ENCODE measurements at places on chromosomes 5 and 9.

- DNase-seq, result no peak
Measured at GRCh38 chr9:99261923-99262322, 39.8 kb downstream of the SEC61B start.

GRCh38 chr5:26329562-26330189, 708.7 kb downstream of the CDH9 start:
- DNase-seq, result peak; percentile 7

GRCh38 chr5:178587763-178588611, 2.2 kb downstream of the COL23A1 start:
- DNase-seq, result no peak

DNA sequence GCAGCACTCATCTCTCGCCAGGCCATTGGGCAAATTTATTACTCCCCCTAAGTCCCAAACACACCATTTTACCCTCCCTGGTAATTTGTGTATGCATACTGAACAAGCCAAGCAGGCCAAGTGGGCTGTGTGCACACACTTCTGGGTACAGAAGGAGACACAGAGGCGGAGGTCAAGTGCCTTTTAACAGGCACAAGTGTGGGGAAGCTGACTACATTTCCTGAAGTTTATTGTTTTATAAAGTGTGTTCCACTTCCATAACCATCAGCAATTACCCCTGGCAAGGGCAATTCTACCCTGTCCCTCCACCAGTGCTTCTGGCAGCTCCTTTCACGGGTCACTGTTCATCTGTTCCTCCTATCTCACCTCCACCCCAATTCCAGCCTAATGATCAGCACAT, 93.9 kb downstream of the SETX start:
- DNase-seq, result no peak

DNA sequence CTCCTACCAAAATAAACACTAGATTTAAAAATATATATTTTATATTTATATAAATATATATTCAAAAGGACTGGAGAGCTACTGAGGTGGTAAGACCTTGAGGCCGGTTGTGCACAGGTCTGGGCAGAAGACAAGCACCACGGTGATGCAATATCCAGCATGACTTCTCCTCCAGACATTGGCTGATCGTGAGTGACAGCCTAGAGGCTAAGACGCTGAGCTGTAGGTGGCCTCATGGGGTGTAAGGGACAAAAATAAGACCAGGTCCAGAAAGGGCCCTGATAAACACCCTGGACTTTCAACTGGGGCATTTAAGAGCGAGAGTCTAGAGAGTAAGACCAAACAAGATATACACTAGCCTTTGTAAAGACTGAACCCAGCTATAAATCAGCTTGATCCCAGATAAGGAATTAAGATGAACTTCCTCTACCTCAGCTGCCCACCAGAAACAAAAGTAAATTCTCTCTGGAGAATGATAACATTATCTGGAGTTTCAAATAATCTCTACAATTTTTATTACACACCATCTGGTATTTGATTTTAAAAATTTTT, 14.2 kb upstream of the C5orf47 start:
- DNase-seq, result no peak

DNA sequence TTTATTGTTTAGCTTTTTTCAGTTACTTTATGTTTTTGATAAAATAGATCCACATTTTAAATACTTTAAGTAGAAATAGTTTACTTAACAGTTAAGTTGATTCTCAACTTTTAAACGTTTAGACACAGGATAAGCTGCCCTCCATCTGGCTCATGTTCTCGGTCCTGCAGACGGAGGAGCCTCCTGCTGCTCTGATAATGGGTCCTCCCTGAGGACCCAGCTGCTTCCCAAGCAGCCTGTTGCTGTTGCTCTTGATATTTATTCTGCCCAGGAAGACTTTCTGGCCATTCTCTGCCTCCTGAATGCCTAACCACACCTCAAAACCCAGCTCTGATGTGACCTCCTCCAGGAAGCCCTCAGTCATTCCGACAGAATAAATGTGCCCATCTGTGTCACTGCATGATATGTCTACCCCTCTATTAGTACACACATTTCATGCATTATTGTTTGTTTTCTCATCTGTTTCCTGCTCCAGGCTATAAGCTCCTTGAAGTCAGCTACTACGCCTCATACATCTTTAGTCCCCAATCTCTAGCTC, 267.2 kb upstream of the MSX2 start:
- no peak for DNase-seq

DNA sequence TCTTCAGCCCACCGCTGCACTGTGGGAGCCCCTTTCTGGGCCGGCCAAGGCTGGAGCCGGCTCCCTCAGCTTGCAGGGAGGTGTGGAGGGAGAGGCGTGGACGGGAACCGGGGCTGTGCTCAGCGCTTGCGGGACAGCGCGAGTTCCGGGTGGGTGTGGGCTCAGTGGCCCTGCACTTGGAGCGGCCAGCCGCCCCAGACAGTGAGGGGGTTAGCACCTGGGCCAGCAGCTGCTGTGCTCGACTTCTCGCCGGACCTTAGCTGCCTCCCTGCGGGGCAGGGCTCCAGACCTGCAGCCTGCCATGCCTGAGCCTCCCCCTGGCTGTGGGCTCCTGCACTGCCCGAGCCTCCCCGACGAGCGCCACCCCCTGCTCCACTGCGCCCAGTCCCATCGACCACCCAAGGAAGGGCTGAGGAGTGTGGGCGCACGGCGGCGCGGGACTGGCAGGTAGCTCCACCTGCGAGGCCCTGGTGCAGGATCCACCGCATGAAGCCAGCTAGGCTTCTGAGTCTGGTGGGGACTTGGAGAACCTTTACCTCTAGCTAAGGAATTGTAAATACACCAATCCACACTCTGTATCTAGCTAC, 92.9 kb upstream of the MAST4 start:
- DNase-seq, result no peak

DNA sequence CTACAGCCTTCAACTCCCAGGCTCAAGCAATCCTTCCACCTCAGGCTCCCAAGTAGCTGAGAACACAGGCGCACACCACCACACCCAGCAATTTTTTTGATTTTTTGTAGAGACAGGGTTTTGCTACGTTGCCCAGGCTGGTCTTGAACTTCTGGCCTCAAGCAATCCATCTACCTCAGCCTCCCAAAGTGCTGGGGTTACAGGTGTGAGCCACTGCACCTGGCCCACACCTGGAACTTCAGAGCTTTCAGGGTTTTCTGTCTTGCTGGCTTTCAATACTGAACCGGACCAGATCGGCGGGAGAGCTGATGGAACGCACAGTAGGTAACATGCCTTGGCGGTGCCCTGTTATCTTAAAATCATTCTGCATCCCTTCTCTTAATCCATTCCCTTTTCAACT, 30.8 kb downstream of the IPPK start:
- no peak for DNase-seq

DNA sequence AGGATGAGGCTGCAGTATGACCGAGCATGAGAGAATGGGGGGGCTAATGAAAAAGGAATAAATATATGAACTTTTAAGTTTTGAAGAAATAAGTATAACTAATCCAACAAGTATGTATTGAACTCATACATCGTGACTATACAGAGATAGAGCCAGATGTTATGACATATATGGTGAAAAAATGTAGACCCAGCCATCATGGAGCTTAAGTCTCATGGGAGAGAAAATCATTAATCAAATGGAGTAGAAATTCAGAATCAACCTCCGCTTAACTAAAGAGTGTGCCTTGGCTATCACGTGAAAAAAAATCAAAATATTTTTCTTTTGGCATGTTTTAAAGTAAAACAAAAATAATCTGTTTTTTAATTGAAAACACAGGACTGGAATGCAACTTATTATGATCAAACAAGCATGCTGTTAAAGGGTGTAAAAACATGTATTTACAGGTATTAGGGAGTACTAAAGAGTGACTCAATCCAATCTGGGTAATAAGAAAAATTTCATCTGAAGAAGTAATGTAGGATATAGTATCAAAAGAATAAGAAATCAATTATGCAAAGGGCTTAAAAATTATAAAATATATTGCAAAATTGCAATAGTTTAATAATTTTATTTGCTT, 868.5 kb upstream of the NUDT12 start:
- no peak for DNase-seq

- DNase-seq, result no peak
Measured at GRCh38 chr5:161431963-161432362, 114.6 kb downstream of the GABRB2 start.

GRCh38 chr5:109482748-109483147, 73.0 kb upstream of the PJA2 start:
- no peak for DNase-seq

- no peak for DNase-seq
Measured at GRCh38 chr5:135876146-135876545, 19.5 kb downstream of the IL9 start.

- no peak for DNase-seq
Measured at GRCh38 chr5:159187719-159188118, 21.6 kb downstream of the RNF145 start.

DNA sequence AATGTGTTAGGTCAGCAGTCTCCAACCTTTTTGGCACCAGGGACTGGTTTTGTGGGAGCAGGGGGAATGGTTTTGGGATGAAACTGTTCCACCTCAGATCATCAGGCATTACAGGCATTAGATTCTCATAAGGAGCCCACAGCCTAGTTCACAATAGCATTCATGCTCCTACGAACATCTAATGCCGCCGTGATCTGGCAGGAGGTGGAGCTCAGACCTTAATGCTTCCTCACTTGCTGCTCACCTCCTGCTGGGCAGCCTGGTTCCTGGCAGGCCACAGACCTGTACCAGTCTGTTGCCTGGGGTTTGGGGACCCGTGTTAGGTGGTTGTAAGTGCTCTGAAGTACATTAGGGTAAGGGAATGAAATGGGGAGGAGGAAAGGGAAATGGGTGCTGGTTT, 9.7 kb upstream of the CTNNA1 start:
- no peak for DNase-seq

DNA sequence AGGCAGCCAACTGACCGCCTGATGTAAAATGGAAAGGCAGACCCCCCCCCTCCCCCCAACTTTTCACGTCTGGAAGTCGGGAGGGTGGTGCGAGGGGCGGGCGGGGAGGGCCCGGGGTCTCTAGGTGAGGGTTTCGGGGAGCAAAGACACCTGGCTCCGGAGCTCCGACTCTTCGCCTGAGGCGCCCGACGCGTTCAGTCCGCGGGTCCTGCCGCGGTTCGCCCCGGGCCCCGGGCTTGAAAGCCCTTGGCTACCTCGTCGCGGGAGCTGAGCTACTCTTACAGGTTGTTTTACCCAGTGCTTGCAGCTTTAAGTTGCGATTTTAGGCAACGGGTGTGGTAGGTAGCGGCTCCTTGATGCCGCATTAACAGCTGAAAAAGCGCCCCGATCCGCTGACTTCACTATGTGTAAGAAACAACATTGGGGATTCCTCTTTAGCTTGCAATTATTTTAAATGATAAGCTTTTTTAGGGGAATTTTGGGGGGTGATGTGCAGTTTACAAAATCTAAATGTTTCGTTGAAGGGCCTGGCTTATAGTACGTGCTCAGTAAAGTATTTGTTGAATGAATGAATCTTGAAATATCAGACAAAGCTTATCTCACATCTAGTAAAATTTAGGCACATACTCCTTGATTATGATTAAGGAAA, 722 bp downstream of the CDC42SE2 start:
- peak; percentile 44 for DNase-seq

GRCh38 chr5:121976979-121977378, 15.2 kb downstream of the SRFBP1 start:
- no peak for DNase-seq

DNA sequence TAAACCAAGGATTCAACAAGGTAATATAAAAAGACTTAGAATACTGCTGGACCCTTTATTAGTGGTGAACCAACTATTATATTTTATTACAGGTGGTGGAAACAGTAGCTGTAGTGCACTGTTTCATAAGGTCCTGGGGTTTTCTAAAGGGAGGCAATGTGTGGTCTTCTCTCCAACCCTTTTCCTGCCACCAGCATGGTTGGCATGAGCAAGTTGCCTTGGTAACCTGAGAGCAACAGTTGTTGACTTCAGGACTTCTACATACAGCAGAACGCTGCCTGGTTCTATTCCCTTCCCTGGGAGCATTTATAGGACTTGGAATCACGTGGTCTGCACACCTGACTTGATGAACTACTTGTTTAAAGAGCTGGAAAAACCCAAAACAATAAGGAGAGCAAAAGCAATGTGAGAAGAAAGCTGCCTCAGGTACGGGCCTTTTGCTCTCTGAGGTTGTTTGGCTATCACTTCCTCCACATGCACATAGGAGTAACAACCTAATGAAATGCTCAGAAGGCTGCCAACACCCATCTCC, 81.1 kb upstream of the RAI14 start:
- no peak for DNase-seq

GRCh38 chr9:91776409-91777291, 173.4 kb downstream of the ROR2 start:
- DNase-seq, result no peak

DNA sequence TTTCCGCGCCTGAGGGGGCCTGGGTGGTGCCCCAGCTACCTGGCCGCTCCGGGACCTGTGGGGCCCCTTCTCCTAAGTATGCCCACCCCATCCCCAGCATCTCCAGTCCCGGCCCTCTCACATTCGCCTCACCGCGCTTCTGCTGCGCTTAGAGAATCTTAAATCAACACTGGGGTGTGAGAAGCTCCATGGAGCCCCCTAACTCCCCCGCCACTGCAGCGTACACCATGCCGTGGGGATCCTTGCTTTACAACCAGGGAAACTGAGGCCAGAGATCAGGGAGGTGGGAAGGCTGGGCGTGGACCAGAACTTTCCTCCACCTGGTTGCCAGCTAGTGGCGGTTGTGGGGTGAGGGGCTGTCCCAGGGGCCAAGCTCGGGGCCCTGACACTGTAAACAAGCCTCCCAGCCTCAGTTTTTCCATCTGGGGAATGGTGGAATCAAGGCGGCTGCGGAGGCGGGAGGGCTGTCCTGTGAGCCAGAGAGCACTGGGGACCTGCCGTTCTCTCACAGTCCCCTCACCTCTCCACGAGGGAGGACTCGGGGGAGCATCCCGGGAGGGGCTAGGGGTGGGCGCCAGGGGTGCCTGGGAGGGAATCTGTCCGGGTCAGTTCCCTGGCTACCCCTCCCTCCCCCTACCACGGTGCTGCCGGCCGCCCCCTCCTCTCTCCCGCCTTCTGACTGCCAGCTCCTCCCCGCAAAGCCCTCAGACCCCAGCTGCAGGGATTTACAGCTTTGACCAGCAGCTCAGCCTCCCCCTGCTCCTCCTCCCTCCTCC, 161.2 kb downstream of the C9orf50 start:
- DNase-seq, result no peak

DNA sequence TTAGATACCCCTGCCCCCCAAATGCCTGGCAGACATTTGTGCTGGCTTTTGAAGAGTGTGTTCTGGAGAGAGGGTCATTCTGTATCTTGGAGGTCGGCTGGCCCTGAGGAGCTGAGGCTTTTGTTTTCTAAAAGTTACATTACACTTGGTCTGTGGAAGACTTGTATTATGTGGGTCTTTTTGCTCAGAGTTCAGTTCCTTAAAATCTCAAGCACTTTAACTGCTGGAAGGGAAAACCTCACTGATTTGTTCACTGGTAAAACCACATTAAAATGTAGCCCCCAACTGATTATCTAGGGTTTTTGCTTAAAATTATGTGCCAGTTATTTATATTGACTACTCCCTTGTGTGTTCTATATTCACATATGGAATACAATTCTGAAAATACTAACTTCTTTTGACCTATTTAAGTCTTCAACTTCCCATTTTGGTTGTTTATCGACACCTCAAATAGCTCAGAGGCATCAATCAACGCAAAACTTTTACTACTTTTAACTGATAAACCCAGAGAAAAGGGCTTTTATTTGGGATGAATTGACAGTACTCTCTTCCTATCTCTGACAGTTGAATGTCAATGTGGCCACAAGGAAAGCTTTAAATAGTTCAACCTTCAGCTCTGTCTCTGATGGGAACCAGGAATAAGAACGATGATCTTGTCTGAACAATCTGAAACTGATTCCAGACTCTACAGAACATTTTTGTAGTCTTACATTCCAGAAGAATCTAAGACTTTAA, 54.0 kb upstream of the MAP3K1 start:
- no peak for DNase-seq
